Right kidney (tissue), 9 donors: ENCODE measurements at places on chromosomes 2 and 18.

- no peak for DNase-seq
Measured at GRCh38 chr2:120809609-120810440, 74.2 kb downstream of the GLI2 start.

DNA sequence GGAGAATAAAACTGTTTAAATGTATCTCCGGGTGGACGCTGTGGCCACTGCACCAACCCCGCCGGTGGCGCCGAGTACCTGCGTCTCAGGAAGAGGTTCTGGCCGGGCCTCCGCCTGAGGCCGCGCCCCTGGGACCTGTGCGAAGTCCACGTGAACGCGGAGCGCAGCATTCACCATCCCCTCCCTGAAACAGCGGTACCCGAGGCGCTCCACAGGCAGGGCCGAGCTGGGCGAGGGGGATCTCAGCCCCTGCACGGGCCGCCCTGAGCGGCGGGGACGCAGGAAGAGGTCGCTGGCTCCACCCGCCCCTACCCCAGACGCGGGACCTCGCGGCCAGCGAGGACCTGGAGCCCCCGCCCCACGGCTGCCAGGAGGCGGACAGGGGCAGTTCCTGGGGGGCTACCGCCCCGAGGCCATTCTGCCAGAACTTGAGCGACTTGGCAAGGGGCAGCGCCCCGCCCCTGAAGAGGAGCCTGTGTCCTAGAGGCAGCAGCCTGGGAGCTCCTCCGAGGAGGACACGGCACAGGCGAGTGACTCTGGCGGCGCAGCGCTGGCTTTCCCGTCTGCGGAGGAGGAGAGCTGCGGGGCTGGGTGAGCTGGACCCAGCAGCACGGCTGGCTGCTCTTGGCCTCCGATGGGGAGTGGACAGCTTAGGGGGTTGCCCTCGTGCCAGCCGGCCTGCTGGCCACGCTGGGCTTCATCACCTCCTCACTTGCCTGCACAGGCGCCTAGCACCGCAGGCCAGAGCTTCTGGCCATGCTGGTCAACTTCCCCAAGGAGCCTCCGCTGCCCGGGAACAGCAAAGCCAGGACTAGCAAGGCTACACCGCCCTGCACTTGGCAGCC, 9.7 kb upstream of the TEKT4 start:
- peak; percentile 65 for DNase-seq

GRCh38 chr2:56812432-56812831, 628.6 kb downstream of the CCDC85A start:
- no peak for DNase-seq

DNA sequence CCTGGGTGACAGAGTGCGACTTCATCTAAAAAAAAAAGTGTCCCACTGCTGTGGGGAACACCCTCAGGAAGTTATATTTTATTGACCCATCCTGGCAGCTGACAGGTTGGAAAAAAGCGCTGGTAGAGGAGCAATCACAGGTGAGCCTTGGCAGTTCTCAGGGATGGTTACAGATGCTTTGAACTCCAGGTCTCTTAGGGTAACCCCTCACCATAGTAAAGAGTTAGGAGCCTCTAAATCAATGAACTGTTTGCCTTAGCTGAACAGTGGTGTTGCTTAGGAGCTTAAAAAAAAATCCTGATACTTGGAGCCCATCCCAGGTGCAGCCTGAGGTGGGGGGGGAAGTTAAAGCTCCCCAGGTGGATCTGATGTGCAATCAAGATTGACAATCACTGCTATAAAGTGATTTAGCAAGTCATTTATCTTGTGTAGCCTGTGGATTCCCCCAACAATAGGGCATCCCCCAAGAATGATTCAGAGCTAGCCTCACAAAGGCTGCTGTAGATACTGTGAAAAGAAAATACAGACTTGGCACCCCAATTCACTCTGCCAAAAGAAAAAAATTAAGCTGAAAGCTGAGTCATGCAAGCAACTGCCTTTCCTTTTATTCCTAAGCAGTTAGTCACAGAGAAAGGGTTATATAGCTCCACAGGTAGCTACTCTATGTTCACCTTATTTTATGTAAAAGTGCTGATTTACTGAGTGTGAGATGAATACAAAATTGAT, 14.8 kb downstream of the SLC16A14 start:
- DNase-seq: no peak
